ENCODE measurements at places on chromosomes 6 and 20. TPM values are rescaled to one million over a fixed set of nuclear protein-coding genes. Genes with fewer than 3 reads are reported as not detected.

Gene C20orf204
- total RNA-seq, result 5.0 TPM

Gene TCF19
- 11.2 TPM for total RNA-seq

Gene PROKR2
- total RNA-seq, result not detected

GRCh38 chr6:170173335-170173881, 117.5 kb downstream of the DLL1 start:
- H3K36me3 ChIP-seq, result no peaks in the 10 kb centered on the region
- H3K4me1 ChIP-seq, result no peaks in the 10 kb centered on the region
- no peak overlapping the region for H3K4me3 ChIP-seq
- no peaks in the 10 kb centered on the region for H3K27me3 ChIP-seq

DNA sequence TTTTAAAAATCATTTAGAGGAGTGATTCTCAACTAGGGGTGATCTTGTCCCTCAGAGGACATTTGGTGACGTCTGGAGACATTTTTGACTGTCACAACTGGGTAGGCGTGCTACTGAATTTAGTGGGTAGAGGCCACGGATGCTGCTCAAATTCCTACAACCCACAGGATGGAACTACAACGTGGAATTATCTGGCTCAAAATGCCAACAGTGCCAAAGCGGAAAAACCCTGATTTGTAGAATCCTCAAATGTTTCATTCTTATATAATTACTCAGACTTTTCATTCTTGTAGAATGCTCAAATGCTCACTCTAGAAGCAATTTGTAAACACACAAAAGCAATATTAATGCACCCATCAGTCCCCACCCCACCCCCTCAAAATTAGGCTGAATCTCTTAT, 229.8 kb downstream of the ZMYND8 start:
- H3K27ac ChIP-seq, result no peak overlapping the region
- no peak for DNase-seq

GRCh38 chr6:106501960-106502371, 127.3 kb downstream of the RTN4IP1 start:
- H3K36me3 ChIP-seq, result no peaks in the 10 kb centered on the region
- no peak for DNase-seq
- no peak overlapping the region for H3K27ac ChIP-seq
- no peaks in the 10 kb centered on the region for H3K4me1 ChIP-seq

DNA sequence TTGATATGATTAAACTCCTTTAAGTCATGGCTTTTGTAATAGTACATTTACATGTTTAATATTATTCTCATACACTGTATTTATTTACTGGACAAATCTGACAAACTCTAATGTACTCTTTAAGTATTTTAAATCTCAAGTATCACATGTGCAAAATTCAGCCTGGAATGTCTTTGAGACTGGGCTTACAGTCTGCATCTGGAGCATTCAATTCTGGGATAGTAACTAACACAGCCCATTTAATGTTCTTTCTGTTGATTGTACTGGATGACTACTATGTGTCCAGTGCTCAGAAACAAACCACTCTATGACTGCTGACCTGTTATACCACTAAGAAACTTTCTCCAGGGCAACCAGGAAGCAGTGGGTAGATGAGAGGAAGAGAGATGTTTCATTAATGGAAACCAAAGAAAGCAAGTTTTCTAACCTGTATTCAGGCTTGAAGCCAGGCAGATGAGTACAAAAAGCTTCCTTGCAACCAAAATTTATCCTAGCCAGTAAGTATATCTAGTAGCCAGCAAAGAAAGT, 26.8 kb downstream of the FBXL4 start:
- no peaks in the 10 kb centered on the region for H3K36me3 ChIP-seq
- H3K27me3 ChIP-seq, result no peaks in the 10 kb centered on the region
- H3K4me3 ChIP-seq, result no peak overlapping the region
- no peaks in the 10 kb centered on the region for H3K4me1 ChIP-seq
- no peak for DNase-seq

DNA sequence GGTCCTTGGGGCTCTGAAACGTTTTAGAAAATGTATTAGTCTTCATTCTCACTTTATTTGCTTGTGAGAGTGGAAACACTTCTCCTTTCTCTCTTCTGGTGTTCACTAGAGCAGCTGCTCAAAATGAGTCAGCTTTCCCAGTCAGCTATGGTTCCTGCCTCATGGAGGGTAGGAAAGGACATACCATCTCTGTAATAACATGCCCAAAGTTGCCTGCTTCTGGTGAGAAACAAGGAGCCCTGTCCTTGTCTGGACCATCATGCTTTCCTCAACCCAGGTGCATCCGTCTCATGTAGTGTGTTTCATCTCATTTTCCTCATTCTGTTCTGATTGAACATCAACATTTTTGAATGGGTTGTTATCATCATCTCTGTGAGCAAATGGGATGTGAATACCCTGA, 17.1 kb upstream of the TINAG start:
- no peak for DNase-seq
- no peak overlapping the region for H3K27ac ChIP-seq
- H3K27me3 ChIP-seq, result no peaks in the 10 kb centered on the region
- H3K4me3 ChIP-seq, result no peak overlapping the region
